Activated CD8-positive, alpha-beta memory T cell treated with anti-CD3 and anti-CD28 coated beads for 1 hour (primary cell): ENCODE measurements at places on chromosomes 1 and 21.

GRCh38 chr1:93578911-93579825, 102.5 kb downstream of the BCAR3 start:
- DNase-seq: no peak

- DNase-seq: no peak
Measured at GRCh38 chr1:38926091-38926490, 15.5 kb downstream of the RHBDL2 start.

- no peak for DNase-seq
Measured at GRCh38 chr1:66951513-66951912, 26.7 kb downstream of the MIER1 start.

GRCh38 chr1:81706650-81707435, 93.9 kb upstream of the ADGRL2 start:
- DNase-seq: no peak

GRCh38 chr1:180860535-180860934, 52.2 kb upstream of the KIAA1614 start:
- no peak for DNase-seq

- no peak for DNase-seq
Measured at GRCh38 chr21:39149882-39150281, 33.4 kb downstream of the PSMG1 start.

DNA sequence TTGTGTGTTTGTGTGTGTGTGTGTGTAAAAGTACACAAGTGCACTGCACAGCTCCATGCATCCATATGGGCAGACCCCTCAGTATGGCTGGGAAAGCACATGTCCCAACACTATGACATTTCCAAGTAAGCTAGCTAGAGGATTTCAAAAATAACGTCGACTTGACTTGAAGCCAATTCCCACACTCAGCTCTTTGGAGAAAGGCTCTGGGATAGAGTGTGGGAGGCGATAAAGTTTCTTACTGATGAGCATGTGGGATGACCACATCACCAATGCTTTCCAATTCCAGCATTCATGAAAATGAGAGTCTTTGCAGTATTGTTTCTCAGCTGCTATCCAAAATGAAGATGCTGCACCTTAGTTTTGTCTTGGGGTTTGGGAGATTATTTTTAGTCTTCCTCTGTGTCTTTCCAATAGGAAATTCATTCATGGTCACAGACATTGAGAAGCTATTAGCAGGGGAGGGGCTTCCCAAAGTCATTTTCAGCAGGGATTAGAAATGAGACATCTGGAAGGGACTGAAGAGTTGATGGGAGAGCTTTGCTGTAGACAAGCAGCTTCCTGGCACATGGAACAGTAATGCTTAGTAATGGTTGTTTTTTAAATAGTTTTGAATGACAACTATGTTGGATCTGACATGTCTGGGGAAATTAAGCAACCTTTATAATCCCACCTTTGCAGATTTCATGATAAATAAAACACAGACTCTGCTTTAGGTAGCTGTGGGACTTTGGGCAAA, 143.5 kb downstream of the ASTN1 start:
- no peak for DNase-seq

DNA sequence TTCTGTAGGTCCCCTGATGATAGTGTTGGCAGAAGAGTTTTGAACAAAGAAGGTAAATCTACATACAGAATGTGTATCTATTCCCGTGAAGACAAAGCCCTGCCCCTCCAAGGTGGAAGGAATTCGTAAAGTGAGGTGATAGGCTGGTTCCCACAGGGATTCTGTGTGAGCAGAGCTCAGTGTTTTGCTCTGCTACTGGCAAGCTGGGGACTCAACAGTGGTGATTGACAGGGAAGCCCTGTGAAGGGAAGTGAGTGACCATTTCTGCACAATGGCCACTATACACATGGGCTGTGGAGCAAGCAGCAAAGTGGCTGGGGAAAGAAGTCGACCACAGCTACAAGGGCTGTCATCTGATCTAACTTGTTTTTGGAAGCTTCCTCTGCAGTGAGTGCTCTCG, 90.0 kb upstream of the LRRN2 start:
- DNase-seq: no peak
